ENCODE measurements at places on chromosomes 12 and 14. TPM values are rescaled to one million over a fixed set of nuclear protein-coding genes. Genes with fewer than 3 reads are reported as not detected.

ZFHX2 gene
- total RNA-seq, result 2.2 TPM

DNA sequence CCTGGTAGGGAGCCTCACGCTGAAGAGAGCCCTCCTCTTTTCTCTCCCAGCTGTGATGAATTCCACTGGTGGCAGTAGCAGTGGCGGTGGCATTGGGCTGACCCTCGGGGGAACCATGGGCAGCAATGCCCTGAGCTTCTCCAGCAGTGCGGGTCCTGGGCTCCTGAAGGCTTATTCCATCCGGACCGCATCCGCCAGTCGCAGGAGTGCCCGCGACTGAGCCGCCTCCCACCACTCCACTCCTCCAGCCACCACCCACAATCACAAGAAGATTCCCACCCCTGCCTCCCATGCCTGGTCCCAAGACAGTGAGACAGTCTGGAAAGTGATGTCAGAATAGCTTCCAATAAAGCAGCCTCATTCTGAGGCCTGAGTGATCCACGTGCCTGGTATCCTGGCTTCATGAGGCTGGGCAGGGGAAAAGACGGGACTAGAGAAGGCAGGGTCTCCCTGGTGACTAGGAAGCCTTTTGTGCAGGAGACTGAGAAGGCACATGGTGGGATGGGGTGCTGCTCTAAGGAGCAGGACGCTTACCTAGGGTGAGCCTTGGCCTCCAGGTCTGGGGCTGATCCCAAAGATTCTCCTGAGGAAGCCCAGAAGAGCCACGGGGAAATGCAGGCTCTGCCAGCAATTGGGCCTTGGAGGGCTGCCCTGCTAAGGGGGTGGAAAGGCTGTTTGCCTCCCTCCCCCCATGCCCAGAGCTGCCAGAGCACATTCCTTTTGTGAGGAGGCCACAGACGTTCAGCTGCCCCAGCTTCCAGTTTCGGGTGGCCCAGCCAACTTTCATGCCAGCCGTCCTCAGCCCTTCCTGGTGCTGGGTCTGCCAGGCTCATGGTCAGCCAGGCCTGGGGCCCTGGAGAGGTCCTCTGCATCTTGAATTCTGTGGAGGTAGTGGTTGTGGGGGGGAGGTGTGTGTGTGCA, 15.8 kb downstream of the KRT7 start:
- no peak for DNase-seq

GRCh38 chr14:106875503-106875902, 1349.1 kb downstream of the TMEM121 start:
- DNase-seq, result peak; percentile 48

GRCh38 chr12:52614381-52615207, 3.8 kb downstream of the KRT73 start:
- no peak for DNase-seq

DNA sequence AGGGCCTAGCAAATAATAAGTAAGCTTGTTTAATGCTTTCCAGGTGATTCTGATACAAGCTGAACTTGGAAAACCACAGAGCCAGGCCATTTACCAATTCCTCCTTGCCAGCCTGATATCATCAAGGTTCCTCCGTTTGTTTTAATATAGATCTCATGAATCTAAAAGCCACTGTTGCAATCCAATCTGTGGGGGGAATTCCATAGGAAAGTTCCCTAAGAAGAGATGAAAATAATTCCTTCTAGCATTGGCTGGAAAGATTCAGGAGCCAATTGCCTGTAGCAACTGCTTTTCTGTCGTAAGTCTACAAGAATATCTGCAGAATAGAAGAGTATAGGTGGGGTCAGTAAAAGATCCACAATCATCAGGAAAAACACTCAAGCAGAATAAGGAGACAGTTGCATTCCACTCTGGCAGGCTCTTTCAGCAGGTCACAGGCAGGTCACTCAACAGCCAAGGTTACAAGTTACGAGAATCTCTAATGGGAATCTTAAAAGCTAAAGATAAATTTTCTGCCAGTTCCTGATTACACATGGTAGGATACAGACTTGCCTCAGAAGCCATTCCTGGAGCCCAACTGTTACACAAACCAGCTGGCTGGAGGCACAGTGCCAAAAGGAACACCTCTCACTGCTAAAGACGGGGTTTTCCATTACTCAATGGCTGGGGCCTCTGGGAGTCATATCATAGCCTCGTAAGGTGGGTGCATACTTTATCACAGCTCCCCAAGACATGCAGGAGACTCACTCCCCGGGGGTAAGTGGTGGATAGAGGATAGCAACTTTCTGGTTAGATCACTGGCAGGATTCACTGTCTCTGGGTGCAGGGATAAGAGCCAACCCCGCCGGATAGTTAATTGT, 43.6 kb downstream of the FGD6 start:
- DNase-seq, result no peak

GRCh38 chr14:100861188-100861936, 35.4 kb downstream of the MEG3 start:
- DNase-seq, result no peak
